ENCODE measurements at places on chromosomes 7 and 10. TPM values are rescaled to one million over a fixed set of nuclear protein-coding genes. Genes with fewer than 3 reads are reported as not detected.
A peak's percentile ranks its signal among the peaks of the same experiment; 100 is the strongest.

GRCh38 chr10:110101464-110102144 lies 93.8 kb downstream of the ADD3 start:
- no peak for DNase-seq

GRCh38 chr7:25638068-25638467 lies 409.8 kb upstream of the NPVF start:
- DNase-seq: no peak

DNA sequence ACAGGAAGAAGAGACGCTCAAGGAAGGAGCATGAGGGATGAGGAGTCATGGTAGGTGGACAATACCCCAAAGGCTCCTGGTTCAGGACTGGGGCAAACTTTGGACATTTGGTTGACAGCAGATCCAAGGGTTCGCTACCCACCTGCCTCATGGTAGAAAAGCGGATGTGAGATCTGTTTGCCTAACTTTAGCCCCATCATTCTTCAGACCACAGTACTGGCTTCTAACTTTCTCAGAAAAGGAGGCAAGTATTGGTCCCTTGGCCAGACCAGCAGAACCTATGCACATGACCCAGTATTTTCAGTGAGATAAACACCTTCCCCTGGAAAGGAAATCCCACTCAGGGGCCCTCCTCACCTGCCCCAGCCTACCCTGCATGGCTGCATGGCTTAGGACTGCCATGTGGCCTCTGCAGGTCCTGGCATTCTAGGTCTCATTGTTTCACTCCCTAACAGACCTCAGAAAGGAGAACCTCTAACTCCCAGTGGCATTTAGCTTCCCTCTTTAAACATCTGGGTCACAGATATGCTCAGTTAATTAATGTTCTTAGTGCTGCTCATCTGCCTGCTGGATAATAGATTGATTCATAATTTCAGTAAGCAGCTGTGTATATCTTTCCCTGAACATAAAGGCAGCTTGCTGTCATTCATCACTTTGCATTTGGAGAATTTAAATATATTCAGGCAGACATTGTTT lies 574.1 kb downstream of the GALNT17 start:
- no peak for DNase-seq

GRCh38 chr10:125882596-125882995 lies 1.5 kb upstream of the DHX32 start:
- DNase-seq: no peak

DNA sequence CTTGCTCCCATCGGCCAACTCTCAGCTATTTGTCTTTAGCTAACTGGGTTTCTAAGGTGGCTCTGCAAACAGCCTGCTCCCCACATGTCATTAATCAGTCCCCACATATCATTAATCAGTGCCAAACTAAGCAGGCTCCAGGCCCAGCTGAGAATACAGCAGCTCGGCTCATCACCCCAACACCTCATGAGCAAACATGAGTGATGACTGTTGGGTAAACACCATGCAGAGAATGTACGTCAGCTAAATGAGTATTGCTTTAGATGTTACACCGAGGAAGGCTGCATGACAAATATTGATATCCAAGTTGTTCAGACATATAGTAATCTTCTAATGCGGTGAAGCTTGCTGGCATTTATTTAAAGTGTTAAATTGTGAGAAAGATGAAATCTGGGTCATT lies 187.5 kb upstream of the AOAH start:
- no peak for DNase-seq

DNA sequence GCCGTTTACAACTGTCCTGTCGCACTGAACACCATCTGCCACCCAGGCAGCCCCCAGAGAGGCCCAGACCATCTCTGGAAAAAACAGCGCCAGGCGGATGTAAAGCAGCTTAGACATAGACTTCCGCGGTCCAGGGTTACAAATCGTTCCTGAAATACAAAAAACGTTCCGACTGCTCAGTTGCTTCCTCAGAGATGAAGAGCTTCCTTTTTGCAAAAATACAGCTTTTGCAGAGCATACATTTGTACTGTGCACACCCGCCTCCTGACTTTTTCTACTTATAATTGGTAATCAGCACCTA lies 11.4 kb downstream of the DAGLB start:
- peak; percentile 52 for DNase-seq

The GRK5 gene
- 21.8 TPM for total RNA-seq

The NKX1-2 gene
- not detected for total RNA-seq

- DNase-seq: no peak
Measured at GRCh38 chr7:116967983-116968382, 14.7 kb downstream of the ST7 start.

The SLC26A5 gene
- total RNA-seq: 0.54 TPM

The TBX20 gene
- 0.34 TPM for total RNA-seq

DNA sequence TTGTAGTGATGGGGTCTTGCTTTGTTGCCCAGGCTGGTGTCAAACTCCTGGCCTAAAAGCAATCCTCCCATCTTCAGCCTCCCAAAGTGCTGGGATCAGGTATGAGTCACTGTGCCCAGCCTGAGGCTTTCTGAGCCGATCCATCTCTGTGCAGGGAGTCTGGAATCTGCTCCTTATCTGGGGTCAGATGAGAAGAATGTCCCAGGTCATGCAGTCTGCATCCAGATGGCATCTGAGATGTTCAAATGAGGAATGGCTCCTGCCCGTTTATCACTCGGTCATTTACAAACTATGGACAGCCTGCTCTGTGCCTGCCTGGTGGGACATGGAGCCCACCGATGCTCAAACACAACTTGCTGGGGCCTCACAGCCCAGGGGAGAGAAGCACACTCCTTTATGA lies 11.1 kb upstream of the SLC18A3 start:
- no peak for DNase-seq

DNA sequence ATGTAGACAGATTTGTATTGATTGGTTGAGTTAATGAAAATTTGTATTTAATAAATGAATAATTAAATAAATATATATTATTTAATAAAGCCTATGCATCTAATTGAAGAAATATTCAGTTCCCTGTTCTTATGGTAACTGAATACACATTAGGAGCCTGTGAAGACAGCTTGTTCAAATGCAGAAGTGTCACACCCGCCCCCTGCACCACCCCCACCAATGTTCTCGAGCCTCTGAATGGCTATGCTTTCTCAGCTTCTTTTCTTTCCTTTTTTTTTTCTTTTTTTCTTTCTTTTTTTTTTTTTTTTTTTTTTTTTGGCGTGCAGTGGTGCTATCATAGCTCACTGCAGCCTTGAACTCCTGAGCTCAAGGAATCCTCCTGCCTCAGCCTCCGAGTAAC lies 38.3 kb upstream of the PARD3 start:
- DNase-seq: no peak

GRCh38 chr10:124983321-124983720 lies 41.4 kb downstream of the ZRANB1 start:
- DNase-seq: no peak

- no peak for DNase-seq
Measured at GRCh38 chr7:36958111-36958733, 233.9 kb upstream of the AOAH start.

GRCh38 chr10:132997517-132998265 lies 55.3 kb upstream of the CFAP46 start:
- no peak for DNase-seq

The GPR26 gene
- total RNA-seq: not detected

Measured in activated naive CD8-positive, alpha-beta T cell treated with anti-CD3 and anti-CD28 coated beads, Interleukin-2, amount 10 ng/mL, durations not matched to agents 7 days and 5 days (primary cell).